ENCODE measurements at places on chromosomes 4 and X. TPM values are rescaled to one million over a fixed set of nuclear protein-coding genes. Genes with fewer than 3 reads are reported as not detected.

Gene H2AZ1
- 186 TPM for total RNA-seq

Gene EDA
- under 0.01 TPM for total RNA-seq

Gene HTN3
- total RNA-seq: not detected

Gene GAB3
- 49.5 TPM for total RNA-seq

Gene S100P
- 0.27 TPM for total RNA-seq

Gene NXF2B
- total RNA-seq: not detected

DNA sequence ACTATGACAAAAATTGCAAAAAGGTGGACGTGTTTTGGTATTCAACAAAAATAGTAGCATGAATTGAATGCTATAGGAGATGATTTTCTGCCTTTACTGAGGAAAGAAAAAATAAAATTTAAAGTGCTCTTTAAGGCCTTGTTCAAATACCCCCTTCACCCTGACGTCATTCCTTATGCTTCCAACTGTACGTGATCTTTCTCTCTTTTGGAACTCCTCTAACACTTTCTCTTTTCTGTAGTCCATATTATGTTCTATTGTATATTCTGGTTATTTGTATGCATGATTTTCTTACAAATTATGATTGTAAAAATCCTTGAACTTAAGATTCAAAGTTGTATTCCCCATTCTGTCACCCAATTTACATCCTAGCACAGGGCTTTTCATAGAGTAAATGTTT is 100.5 kb downstream of the POU4F2 start:
- DNase-seq: no peak

GRCh38 chr4:100833906-100834305 is 316.1 kb upstream of the EMCN start:
- no peak for DNase-seq

DNA sequence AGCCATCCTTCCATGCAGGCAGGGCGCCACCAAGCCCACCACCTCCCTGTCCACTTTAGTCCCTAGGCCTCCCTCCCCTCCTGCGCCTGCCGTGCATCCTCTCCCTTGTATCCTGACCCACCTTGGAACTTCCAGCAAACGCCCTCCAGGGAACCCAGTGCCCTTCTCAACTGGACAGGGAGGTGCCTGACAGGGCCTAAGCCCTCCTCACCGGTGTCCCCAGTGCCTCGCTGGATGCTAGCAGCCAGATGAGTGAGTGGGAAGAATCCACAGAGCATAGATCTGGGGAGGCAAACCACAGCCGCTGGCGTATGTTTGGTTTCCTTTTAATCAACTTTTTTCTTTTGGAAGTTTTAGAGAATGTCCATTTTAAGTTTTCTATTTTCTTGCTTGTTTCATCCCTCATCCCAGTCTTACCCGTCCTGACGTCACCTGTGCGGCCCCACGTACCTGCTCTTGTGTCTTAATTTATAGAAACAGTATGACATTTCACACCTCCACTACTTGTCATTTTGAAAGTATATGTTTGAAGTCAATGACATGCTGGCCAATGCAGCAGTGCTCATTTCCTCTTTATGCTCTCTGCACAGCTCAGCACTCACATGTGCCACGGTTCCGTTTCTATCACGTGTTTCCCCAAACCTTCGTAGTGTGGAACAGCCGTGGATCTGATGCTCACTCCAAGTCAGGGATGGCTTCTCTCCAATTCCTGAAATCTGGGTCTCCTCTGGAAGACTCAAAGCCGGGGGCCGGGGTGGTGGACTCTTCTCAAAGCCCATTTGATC is 3.4 kb upstream of the HMX1 start:
- DNase-seq: peak; percentile 44

GRCh38 chrX:2490634-2491033 is 10.1 kb downstream of the DHRSX start:
- DNase-seq: no peak

DNA sequence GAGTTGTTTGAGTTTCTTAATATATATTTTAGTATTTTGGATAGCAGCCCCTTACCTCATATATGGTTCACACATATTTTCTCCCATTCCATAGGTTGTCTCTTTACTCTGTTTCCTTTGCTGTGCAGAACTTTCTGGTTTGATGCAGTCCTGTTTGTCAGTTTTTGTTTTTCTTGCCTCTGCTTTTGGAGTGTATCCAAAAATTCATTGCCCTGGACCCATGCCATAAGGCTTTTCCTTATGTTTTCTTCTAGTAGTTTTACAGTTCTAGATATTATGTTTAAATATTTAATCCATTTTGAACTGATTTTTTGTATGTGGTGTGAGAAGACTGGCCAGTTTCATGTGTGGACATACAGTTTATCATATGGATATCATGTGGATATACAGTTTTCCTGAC is 58.5 kb upstream of the NUDT6 start:
- no peak for DNase-seq

DNA sequence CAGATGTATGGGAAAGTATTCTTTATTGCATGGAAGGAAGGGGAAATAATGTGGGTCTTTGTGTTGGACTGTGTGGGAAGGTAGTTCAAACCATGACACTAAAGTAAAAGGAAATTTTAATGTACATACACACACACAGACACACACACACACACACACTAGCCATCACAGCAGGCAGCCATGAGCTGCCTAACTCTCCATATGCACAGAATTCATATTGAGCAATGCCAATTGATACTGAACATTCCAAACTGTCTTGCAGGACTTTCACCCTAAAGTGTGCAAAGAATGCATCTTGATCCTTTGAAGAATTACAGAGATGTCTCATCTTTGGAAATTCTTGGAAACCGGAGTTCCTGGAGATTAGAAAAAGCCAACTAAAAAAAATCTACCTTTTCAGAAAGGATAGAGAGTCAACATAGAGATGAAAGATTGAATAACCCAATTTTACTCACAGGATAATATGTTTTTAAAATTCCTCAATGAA is 120.6 kb upstream of the MBNL3 start:
- no peak for DNase-seq

DNA sequence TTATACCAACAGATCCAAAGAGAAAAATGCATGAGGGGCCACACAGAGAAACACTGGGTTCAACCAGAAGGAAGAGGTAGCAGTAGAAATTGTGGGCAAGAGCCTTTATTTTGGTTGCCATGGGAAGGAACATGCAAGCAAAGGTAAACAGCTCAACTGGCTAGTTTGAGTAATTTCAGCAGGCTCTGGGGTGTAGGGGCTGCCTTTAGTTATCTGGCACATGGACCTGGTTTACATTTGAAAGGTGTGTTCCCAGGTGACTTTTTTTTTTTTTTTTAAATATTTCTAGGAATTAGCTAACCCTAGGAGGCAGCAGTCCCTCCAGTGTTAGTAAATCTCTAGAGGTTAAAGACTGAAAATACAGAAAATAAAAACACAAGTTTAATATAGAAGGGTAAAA is 481.9 kb downstream of the ACTRT1 start:
- no peak for DNase-seq
